T follicular helper cell (primary cell): ENCODE measurements at places on chromosomes 3 and 15.
A peak's percentile ranks its signal among the peaks of the same experiment; 100 is the strongest.

- DNase-seq: no peak
Measured at GRCh38 chr3:99669879-99670555, 31.6 kb downstream of the COL8A1 start.

DNA sequence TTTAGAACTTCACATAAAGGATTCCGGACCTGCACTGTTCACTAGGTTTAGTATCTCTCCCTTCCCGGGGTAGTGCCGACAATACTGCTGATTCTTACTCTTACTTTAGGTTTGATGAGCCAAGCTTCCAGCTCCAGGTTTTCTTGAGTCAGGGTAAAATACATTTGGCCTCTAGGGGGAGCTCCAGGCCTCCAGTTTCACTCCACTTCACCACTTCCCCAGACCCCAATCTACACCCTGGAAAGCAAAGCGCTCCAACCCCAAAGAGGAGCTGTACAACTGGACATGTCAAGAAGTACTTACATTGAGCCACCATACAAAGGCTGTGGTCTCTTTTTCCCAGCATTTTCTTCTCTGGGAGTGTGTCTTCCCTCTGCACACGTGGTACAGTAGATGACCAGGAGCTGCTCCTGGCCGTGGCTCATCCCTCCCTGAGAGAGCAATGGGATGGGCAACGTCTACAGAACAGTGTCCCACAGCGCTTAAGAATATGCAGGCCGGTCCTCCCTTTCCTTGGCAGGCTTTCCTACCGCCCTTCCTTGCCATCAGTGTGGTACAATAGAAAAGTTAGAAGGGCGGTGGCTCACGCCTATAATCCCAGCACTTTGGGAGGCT, 93.9 kb upstream of the CCDC80 start:
- DNase-seq: peak; percentile 21

GRCh38 chr3:193660698-193661411, 67.8 kb downstream of the OPA1 start:
- DNase-seq: no peak

DNA sequence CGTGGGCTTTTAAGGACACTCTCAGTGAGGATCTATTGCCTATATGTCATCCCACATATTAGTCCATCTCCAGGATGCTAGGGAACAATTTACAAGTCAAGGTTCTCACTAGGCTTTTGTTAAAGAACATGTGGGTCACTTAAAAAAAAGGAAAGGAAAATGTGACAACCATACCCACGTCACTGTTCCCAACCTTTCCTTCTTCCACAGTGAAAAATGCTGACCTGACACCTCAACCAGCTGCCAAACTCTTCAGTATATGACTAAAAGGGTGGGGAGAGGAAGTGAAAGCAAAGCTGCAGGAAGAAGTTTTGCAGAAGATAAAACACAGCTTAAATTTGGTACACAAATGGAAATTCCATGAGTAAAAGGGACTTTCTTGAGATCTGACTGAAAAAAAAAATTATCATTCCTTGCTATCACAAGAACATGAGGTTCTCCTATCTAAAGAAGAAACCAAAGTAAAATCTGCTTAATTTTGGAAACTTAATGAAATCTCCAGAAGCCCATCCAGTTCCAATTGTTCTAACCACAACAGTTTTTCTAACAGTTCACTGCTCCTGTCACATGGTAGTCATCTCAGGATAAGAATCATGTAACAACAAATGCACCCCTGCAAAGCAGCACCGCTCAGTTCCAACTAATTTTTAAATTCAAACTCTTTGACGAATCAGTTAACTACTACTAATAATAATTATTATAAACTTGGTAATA, 117.0 kb upstream of the TSPAN3 start:
- no peak for DNase-seq

- DNase-seq: no peak
Measured at GRCh38 chr3:153961494-153961893, 159.7 kb upstream of the ARHGEF26 start.

DNA sequence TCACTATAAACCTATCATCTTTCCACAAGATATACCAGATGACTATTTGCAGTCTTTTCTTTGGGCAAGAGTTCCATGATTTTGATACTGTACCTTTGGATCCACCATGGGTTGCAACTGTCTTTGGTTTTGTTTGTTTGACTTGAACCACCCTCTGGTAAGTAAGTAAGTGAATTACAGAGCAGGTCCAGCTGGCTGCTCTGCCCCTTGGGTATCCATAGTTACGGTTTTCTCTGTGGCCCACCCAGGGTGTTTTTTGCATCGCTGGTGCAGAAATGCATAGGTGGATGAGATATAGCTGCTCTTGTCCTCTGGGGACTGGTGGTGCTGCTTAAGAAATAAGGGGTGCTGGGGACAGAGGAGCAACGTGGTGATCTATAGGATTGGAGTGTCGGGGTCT, 33.8 kb downstream of the CHDH start:
- no peak for DNase-seq

DNA sequence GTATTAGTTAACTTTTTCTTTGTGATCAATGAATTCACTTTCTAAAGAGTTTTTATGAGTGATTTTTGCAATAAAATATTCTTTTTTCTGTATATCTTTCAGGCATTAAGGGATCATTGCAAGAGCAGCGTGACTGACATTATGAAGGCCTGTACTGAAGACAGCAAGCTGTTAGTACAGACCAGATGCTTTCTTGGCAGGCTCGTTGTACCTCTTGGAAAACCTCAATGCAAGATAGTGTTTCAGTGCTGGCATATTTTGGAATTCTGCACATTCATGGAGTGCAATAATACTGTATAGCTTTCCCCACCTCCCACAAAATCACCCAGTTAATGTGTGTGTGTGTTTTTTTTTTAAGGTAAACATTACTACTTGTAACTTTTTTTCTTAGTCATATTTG, 24.4 kb downstream of the SELENOT start:
- no peak for DNase-seq

DNA sequence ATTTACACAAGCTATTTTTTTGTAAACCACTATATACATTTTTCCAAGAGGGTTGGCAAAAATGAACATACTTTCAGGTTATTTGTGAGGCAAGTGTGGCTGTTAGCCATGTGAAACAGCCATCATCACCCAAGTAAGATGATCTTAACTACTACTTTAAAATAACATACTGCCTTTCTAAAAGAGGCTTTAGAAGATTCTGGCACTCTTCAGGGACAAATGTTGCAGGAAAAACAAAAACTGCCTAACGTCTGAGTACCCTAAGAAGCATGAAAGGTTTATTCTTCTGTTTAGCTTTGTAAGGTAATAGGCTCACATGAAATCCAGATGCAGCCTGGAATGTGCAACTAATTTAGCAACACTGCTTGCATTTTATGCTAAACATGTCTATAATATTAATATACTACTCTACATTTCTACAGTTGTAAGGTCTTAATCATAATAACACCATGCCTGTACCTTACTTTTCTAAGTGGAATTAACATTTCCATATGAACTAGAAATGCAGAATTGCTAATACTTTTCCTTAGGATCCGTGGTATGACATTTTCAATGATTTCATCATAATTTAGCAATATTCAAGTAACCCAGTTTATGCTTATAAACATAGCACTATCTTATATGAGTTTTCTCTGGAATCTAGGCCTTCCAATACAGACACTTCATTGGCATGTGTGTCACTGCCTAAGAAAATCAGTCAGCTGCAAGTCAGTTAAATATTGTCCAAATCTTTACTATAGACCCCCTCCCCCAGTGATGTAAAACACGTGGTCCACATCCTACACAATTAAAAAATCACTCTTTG, 4.5 kb upstream of the LSAMP start:
- DNase-seq: no peak

- DNase-seq: no peak
Measured at GRCh38 chr3:100970477-100970990, 22.7 kb downstream of the ABI3BP start.

DNA sequence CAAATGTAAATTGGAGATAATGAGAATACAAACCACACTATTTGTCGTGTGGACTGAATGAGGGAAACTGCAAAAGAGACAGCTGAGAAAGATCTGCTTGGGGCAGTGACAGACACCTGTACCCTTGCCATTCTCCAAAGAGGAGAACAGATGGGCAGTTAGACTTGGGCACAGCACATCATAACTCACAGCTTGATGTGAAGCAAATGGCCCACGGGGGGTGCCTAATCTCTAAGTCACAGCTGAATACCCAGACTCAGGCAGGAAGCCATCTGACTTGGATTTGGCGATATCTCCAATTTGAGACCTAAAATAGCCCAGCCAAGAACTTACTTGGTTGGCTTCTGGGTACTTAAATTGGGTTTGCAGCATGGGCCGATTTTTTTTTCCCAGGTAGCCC, 10.0 kb upstream of the SLC6A11 start:
- no peak for DNase-seq

- no peak for DNase-seq
Measured at GRCh38 chr3:130384476-130385025, 39.1 kb downstream of the COL6A5 start.

DNA sequence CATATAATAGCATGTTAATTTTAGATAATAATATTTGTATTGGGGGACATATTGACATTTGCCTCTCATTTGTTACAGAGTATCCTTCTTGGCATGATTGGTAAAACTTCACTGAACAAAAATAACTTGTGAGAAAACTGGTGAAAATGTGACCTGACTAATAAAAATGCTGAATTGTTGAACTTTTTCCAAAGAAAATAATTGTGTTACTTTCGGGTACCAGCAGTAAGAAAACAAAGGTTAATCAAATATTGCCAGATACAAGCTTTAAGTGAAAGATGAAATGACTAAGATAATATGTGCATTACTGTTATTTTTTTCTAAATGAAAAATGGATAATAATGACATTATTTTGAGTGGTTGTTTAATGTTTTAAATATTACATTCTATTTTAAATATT, 15.2 kb downstream of the SLC12A1 start:
- DNase-seq: no peak

GRCh38 chr3:177576746-177577145, 379.5 kb upstream of the TBL1XR1 start:
- DNase-seq: no peak

DNA sequence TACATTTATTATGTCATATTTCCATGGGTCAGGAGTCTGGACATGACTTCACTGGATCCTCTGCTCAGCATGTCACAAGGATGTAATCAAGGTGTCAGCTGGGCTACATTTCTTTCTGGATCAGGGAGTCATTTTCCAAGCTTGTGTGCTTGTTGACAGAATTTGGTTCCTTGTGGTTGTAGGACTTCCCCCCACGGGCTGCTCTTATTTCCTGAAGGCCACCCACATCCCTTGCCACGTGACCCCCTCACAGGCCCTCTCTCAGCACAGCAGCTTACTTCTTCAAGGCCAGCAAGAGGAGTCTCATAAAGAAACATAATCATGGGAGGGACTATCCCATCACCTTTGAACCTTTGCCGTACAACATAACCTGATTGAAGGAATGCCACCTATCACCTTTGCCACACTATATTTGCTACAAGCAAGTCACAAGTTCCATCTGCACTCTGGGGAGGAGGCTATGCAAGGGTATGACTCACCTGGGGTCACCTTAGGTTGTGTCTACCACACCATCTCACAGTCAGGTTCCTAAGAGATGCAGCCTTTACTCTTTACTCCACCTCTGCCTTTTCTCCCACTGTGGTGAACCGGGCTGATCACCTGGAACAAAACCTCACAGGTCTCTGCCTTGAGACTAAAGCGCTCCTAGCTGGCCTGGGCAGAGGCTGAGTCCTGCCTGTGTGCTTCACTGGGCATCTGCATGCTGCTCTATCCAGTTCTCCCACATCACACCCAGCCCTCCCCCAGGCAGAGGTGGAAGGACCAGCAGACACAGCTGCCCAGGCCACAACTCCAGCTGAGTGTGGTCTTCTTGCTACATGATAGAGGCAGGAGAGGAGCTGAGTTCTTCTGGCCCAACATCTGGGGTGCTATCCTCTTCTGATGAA, 13.5 kb downstream of the RAB6B start:
- no peak for DNase-seq

DNA sequence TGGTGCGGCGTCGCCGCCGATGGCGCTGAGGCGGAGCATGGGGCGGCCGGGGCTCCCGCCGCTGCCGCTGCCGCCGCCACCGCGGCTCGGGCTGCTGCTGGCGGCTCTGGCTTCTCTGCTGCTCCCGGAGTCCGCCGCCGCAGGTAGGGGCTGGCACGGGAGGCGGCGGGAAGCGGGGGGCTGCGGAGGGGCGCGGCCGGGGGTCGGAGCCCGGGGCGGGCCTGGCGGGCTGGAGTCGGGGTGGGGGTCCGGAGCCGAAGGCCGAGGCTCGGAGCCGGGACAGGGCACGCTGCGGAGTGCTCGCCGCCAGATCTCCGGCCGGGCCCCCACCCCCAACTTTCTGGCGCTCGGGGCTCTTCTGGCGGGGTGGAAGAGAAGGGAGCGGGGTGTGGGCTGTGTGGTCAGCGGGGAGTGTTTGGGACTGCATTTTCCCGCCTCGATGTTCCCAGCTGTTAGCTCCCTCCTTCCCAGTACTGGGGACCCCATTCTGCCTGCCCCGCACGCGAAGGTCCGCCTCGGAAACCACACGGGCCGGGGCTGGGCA, 299 bp downstream of the TYRO3 start:
- DNase-seq: no peak

DNA sequence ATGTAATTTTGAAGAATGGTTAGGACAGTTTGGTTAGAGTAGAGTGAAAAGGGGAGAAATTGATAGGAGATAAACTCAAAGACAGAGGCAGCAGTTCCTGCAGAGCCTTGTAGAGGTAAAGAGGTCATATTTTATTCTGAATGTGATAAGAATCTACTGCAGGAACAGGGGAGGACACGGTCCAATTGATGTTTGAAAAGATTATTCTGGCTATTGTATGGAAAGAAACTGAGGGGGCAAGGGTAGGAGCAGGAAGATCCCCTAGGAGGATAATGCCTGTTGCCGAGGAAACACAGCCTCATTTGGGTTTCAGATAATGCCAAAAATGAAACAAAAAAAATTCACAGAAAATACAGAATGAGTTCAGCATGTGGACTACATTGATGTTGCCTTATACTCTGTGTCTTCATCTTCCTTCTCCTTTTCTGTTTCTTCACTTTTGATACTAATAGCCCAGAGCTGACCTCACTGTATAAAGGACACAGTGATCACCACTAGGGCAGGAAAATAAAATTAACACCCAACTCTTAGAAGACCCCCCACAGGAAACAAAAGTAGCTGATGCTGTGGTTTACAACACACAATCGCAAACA, 454.6 kb upstream of the UBE2E2 start:
- DNase-seq: no peak

GRCh38 chr15:27899583-27900285, 199.4 kb downstream of the OCA2 start:
- no peak for DNase-seq

DNA sequence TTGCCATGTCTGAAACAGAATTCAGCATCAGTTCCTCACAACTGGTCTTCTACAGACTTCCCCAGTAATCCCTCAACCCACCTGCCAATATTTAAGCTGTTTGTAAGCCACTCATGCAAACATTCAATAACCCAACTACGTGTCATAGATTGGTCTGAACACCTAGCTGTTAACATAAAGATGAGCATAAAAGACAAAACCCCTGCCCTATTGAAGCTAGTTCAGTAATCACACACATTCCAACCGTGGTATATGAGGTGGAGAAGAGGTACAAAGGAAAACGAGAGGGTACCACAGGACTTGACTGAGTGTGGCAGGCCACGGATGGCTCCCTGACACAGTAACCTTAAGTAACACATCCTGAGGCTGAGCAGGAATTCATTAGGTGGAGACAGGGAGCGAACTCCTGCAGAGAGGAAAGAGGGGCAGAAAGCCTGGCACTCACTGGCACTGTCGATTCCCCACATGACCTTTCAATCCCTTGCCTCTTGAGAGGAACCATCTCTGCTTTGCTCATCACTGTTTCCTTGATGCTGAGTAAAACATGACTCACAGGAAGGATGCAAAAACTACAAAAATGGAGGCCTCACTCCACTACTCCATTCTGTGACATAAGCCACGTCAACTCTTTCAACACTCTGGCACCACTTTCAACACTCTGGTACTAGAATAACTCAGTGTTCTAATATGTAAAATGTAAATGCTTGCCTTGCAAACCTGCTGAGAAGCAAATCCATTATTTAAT, 31.3 kb downstream of the RPN1 start:
- DNase-seq: no peak
